ENCODE measurements at places on chromosomes 2 and 18. TPM values are rescaled to one million over a fixed set of nuclear protein-coding genes. Genes with fewer than 3 reads are reported as not detected.

Gene ZC3H15
- total RNA-seq = 28.0 TPM

Gene SERPINB8
- 1.3 TPM for total RNA-seq

GRCh38 chr2:64979744-64980143, 9.5 kb upstream of the SLC1A4 start:
- no peak for DNase-seq

DNA sequence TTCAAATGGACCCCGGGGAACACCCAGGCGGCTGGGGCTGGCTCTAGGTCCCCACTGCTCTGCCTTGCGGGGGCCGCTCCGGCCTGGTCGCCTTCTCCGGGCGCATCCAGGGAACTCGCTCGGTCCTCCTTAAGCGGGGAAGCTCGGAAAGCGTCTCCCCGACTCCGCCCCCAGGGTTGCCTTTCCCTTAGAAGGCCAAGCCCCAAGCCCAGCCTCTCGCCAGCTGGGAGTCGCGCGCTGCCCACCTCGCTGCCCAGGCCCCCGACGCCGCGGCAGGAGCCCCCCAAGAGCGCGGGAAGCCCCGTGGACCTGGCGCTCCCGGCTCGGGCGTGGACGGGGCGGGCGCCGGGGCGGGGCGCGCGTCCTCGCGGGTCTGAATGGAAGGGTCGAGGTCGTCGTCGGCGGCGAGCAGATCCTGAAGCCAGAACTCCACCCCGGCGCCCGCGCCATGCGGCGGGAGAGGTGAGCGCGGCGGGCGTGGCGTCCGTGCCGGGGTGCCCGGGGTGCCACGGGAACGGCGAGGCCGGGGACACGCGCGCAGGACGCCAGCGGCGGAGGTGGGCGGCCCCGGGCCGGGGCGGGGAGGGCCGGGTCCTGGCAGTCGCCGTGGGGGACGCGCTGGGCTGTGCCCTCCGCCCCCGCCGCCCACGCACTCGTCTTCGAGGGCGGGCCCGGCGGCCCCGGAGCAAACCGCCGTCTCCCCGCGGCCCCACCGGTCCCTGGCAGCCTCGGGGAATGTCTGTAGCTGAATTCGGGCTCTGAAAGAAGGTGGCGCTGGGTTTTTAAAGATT, at the start of gene BOK:
Gene BOK, plus strand, starts transcription at position 214 of the 791 bp plus-strand sequence. CDS start 739 bp downstream, outside the sequence.
- peak; percentile 68 for DNase-seq

DNA sequence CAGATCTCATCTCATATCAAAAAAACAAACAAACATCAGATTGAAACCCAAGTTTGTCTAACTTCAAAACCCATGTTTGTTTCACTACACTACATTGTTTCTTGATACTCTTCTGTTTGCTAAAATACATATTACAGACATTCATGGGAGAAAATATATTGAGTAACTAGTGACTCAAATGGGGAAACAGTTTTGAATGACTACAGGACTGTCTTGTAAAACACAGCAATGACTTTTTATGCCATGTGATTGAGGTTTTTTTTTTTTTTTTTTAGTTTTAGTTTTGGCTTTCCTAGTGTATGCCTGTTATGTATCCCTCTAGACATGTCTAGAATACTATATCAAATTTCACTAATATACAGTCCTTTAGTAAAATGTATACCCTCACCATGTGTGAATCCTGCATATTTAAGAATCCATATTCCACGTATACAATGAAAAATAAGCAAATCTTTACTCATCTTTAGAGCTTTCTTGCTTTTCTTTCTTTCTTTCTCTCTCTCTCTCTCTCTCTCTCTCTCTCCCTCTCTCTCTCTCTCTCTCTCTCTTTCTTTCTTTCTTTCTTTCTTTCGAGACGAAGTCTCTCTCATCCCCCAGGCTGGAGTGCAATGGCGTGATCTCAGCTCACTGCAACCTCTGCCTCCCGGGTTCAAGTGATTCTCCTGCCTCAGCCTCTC, 46.6 kb upstream of the SERTAD2 start:
- no peak for DNase-seq
